DND-41 (cell line): ENCODE measurements at places on chromosomes 7 and 10.

DNA sequence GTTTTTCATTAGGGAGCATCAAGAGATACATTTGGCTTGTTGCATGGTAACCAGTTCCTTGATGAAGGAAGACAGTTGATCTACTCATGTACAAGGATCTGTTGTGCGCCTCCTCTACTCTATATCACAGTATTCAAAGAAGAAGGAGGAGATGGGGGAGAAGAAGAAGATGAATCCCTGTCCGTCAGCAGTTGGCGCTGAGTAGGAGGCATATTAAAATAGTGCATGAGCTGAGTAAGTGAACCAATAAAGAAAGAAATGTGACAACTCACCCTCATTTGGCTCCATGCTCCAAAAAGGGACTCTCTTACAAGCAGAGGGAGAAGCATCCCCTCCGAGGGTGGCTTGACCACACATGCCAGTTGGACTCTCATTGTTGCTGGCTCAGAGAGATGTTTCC is 20.1 kb downstream of the NPS start:
- DNase-seq, result no peak

- no peak for DNase-seq
These were observed 19.2 kb downstream of the ANKMY2 start for GRCh38 chr7:16626388-16626787.

GRCh38 chr10:52952391-52953055 is 179.9 kb upstream of the MBL2 start:
- no peak for DNase-seq

GRCh38 chr10:61391281-61391680 is 61.9 kb downstream of the TMEM26 start:
- no peak for DNase-seq

GRCh38 chr7:47239931-47240421 is 341.9 kb downstream of the TNS3 start:
- DNase-seq, result no peak
